ENCODE measurements at places on chromosomes 12 and 14.
A peak's percentile ranks its signal among the peaks of the same experiment; 100 is the strongest.

- peak; percentile 64 for DNase-seq
Measured at GRCh38 chr12:102879144-102879763, 37.8 kb downstream of the PAH start.

- no peak for DNase-seq
Measured at GRCh38 chr12:27009881-27010301, 4.3 kb downstream of the TM7SF3 start.

DNA sequence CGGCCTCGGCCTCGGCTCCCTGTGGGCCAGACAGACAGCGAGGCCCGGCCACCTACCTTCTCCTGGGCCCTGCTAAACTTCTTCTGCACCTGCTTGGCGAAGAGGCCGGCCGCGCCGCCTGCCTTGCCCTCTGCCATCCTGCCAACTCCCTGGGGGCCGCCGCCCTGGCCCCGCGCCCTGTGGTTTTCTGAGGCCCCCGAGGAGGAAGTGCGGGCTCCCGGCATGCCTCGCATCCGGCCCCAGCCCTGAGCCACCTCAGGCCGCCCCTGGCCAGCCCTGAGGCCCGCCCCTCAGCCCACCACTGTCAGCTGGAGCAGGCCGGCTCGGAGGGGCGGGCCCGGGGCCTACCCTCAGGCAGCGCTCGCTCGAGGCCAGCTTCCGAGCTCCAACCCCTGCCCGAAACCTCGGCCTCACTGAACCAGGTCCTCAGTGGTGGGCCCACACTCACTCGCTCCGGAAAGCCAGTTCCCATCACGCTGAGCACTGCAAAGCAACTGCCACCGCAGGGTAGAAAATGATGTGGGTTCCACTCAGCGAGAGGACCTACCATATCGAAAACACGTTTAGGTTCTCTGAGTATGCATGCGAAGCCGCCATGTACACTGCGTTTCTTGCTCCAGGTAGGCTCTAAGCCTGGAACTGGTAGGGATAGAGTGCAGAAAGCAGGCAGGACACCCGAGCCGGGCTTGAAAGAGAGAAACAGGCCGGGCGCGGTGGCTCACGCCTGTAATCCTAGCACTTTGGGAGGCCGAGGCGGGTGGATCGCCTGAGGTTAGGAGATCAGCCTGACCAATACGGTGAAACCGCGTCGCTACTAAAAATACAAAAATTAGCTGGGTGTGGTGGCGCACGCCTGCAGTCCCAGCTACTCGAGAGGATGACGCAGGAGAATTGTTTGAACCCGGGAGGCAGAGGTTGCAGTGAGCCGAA, at the start of gene BIN2:
BIN2 (minus strand) TSS at position 209 of the 930 bp plus-strand sequence; CDS start at position 137, 72 bp downstream.
- DNase-seq = peak; percentile 90

- no peak for DNase-seq
Measured at GRCh38 chr12:121535150-121536053, 45.4 kb downstream of the KDM2B start.

- no peak for DNase-seq
Measured at GRCh38 chr14:68103853-68104252, 284.3 kb downstream of the RAD51B start.

DNA sequence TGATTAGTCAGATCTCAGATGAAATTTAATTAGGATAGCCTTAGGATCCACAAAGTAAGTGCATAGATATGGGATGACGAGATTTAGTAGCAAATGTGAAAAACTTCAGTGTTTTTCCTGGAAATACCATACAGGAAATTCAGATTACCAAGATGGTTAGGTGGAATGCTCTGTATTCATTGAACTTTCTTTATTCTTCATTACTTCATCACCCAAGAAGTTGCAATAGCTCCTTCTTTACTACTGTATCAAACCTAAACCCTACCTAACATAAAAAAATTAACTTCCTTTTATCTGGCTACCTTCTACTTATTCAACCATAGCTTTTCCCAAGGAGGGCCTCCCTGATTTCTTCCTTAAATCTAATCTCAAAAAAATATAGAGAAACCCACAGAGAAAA, 100.4 kb downstream of the TTC6 start:
- no peak for DNase-seq

- DNase-seq = peak; percentile 9
Measured at GRCh38 chr12:103144278-103144677, 186.8 kb downstream of the ASCL1 start.

GRCh38 chr12:92803903-92804302, 101.1 kb downstream of the PLEKHG7 start:
- DNase-seq = no peak

GRCh38 chr12:43291516-43291915, 260.5 kb downstream of the ADAMTS20 start:
- no peak for DNase-seq

DNA sequence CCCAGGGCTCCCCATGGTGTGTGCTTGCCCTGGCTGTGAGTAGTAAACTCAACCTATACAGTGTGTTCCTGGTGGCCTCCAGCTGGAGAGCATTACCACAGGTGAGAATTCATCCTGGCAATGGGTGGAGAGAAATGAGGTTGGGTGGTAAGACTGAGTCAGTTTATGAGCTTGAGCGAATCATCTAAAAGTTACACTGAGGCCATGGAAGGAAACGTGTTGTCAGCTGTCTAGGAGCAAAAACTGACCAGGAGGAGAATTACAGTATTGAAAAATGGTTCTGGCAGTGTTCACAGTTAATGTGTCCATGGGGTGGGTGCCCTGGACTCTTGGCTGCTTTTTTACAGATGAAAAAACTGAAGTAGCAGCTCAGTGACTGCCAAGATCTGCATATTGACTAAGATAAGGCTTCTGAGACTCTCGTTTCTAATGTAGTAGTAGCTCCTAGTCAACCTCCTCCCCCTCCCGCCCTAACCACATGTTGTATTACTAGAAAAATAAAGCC, 202.0 kb upstream of the AMIGO2 start:
- DNase-seq = no peak

DNA sequence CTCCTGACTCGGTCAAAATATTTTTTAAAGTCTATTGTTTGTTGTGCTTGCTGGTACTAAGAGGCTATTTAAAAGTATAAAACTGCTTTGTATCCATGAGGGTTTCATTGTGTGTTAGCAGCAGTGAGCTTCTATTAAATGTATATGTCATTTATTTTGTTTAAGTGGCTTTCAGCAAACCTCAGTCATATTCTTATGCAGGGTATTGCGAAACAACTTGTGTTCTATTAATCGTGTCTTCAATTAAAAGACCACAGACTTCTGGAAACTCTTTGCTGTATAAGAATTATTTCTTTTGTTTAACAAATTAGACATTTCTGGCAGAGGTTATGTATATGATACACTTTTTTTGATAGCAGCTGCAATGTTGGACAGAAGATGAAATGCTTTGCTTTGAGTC, 6.5 kb downstream of the IAPP start:
- no peak for DNase-seq

DNA sequence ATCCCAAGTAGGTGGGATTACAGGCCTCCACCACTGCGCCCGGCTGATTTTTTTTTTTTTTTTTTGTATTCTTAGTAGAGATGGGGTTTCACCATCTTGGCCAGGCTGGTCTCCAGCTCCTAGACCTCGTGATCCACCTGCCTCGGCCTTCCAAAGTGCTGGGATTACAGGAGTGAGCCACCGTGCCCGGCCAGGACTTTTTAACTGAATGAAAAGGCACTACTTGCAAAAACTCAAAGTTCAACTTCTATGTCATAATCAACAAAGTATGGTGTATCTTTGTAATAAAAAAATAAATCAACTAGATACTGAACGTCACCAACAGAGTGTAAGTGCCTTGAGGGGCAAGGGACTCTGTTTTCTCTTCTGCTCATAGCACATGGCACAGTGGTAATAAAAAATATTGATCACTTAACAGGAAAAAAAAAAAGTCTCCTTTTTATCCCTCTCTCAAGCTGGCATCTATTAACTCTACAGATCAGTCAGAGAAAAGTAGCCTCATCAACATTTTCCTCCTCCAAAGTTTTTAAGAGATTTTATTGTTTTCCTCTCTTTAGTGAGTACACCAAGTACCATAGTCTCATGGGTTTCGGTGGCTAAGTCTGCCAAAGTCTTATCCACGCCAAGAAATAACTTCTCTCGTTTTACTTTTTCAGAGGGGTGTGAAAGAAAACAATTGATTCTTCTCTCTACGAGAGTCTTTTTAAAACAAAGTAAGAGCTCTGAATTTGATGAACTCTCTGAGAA, 10.6 kb upstream of the FOXN3 start:
- no peak for DNase-seq

DNA sequence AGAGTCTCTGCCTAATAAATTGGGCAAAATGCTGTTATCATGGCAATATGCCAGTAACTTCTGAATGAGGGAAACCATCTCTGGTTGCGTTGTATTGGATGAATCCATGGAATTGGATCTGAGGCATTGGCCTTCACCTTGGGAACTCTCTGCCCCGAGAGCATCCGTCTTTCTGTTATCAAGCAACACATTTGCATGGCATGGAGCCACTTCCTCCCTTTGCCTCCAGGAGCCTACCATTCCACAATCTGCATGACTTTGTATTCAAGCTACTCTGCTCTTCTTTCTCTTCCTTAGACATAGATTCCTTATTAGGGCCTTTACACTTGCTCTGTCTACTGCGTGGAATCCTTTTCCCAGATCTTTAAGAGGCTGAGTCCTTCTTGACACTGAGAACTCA, 57.2 kb downstream of the RIC8B start:
- DNase-seq = no peak

DNA sequence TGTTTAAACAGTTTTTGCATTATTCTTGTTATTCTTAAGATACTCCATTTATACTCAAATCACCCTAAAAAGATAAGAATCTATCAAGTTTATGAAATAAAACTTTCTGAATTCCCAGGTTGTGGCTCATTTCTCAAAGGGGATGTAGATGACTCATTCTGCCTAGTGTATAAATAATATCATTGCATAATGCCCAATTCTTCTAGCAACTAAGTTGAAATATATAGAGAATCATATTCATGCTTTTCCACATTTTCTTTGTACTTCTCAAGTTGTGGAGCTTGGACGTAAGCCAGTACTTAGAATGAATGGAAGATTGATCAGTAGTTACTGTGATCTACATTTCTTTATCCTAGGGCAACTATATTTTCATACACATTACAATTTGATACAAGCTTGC, 201.1 kb downstream of the PPFIA2 start:
- no peak for DNase-seq

DNA sequence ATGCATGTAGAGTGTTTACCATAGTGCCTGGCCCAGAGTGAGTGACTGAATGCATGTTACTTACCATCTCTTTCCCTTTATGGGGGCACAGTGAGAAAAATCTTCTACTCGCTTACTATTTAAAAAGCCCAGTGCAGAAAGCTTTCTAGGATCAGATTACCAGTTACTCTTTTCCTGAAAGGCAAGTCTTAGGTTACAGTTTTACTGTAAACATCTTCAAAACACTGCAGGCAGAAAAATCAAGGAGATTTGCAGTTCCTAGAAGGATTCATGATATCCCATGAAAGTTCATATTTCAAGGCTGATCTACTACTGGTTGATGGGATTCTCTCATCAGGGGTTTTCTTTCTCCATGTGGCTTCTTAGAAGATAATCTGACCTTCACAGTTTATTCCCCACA, 29.3 kb upstream of the DAAM1 start:
- DNase-seq = no peak

GRCh38 chr14:76925097-76925441, 98.9 kb downstream of the LRRC74A start:
- DNase-seq = no peak

DNA sequence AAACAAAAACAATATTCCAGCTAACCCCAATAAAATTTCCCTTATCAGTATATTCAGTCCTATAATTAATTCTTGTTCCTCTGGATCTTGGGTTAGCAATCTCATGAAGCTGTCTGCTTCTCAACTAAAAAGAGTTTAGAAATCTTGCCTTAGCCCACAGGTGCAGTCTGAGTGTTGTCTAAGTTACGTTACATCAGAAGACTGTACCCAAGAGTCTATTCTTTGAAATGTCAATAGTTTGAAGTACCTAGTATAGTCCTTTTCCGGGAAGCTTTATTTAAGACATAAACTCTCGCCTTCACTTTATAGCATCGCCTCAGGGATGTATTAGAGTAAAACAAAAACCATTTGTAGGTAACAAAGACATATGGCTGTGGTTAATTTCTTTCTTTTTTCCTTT, 465.1 kb downstream of the FUT8 start:
- DNase-seq = no peak
